ENCODE measurements at places on chromosomes 2 and 18. TPM values are rescaled to one million over a fixed set of nuclear protein-coding genes. Genes with fewer than 3 reads are reported as not detected.

CDCA7 gene
- 12.0 TPM for total RNA-seq

CFAP53 gene
- total RNA-seq = under 0.01 TPM

DNA sequence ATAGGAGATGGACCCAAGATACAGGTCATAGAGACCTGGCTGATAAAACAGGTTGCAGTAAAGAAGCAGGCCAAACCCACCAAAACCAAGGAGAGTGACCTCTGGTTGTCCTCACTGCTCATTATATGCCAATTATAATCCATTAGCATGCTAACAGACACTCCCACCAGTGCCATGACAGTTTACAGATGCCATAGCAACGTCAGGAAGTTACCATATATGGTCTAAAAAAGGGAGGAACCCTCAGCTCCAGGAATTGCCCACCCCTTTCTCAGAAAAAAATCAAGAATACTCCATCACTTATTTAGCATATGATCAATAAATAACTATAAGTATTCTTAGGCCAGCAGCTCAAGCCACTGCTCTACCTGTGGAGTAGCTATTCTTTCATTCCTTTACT is 574.7 kb upstream of the ID2 start:
- DNase-seq = no peak

GRCh38 chr2:231017231-231017598 is 20.1 kb upstream of the C2orf72 start:
- no peak for DNase-seq

PRKAG3 gene
- total RNA-seq = not detected

- no peak for DNase-seq
These were observed 301.4 kb downstream of the CDCA7 start for GRCh38 chr2:173656086-173656485.

GRCh38 chr2:60350791-60351190 is 202.7 kb downstream of the BCL11A start:
- DNase-seq = no peak

GRCh38 chr2:219425238-219426067 is 7.3 kb downstream of the DES start:
- no peak for DNase-seq

- DNase-seq = no peak
These were observed 241.7 kb downstream of the ATAD2B start for GRCh38 chr2:23685181-23685580.

- DNase-seq = no peak
These were observed 1529.8 kb downstream of the RPIA start for GRCh38 chr2:90221300-90221651.
